ENCODE measurements at places on chromosomes 11 and 22. TPM values are rescaled to one million over a fixed set of nuclear protein-coding genes. Genes with fewer than 3 reads are reported as not detected.

KRTAP5-11 gene
- total RNA-seq: not detected

DERL3 gene
- 1.3 TPM for total RNA-seq

DNA sequence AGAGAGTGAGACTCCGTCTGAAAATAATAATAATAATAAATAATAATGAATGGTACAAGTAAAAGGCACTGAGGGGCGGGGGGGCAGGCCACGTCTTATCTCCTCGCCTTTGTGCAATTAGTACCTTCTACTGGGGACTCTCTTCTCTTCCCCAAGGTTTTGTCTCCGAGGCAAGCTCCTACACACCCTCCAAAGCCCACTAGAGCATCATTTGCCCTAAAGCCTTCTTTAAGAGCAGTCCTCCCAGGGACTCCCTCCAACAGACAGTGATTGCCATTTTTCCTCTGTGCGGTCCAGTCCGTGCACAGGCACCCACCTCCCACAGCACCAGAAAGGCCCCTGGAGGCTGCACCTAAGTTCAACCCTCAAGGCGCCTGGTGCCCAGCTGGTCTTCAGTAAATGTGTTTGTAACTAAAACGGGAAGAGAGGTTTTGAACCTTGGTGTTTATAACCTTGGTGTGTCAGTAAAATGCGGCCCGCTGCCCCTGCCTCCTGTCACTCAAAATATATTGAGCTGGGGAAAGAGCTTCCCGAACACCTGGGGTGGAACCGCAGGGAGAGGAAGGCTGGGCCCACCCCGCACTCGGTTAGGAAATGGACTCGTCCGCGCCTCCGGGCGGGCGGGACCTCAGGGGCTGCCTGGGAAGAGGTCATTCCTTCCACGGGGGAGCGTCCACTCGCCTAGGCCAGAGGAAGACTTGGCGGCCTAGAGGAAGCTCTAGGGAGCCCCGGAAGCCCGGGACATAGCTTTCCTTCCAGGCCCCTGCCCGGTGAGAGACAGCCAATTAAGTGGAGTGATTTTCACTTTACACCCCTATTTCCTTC is 4.7 kb upstream of the KDELR3 start:
- DNase-seq: no peak

- no peak for DNase-seq
These were observed 17.2 kb downstream of the ARHGEF17 start for GRCh38 chr11:73325036-73325981.

GRCh38 chr22:17601031-17601430 is 27.5 kb downstream of the ATP6V1E1 start:
- DNase-seq: no peak

- DNase-seq: no peak
These were observed 7.5 kb downstream of the SUSD2 start for GRCh38 chr22:24188705-24189248.

DNA sequence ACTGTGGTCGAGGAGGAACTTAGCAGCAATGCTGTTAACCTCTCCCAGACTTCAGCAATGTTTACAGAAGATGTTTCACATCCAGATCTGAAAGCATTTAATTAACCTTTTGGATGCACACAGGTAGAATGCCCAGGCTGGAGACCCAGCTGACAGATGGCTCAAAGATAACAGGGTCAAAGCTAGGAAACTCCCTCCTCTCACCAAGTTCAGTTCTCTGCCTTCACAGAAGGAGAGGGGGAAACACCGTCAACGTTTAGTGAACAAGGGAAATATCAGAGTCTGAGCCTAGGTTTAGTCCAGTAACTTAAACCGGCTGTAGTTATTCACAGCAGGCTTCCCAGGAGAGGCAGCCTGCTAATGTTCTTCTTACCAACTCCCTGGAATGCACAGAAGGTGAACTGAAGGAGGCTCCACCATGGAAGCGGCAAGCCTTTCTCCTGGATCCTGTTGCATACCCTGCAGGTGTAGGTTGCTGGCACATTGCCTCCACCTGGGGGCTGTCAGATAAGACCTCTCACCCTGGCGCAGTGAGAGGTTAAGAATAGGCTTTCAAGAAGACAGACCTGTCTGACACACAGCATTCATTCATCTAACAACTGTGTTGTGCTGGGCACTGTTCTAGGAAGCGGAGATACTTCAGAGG is 23.5 kb upstream of the ANKK1 start:
- DNase-seq: no peak

- no peak for DNase-seq
These were observed 10.2 kb upstream of the STK33 start for GRCh38 chr11:8604078-8604723.

MMP12 gene
- total RNA-seq: not detected

DNA sequence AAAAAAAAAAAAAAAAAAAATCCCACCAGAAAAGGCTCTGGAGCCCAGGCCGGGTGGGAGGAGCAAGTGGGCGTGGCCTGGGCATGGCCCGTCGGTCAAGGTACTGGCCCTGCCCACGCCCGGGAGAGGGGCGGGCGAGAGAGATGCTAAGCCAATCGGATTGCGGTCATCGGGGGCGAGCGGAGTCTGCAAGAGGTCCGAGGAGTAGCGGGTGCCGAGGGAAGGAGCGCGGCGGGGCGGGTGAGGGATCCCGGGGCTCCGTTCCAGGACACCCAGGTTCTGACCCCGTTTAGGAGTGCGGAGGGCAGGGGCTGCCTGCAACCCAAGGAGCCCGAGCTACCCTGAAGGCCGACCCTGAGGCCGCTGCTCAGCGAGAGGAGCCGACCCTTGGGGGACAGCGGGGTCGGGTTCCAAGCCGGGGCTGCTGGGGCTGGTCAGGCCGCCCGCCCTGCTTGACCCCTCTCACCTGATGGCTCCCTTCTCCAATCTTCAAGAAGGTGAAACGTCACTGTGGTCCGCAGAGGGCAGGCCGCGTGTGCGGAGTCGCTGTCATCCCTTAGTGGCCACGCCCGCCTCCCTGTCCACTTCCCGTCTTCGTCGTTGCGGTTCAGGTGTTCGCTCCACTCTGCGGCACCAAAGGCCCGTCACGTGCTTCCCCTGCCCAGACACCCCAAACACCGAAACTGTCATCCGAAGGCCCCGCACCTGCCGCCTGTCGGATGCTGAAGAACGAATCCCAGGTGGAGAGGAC is 11.1 kb upstream of the TAB1 start:
- DNase-seq: no peak

DNA sequence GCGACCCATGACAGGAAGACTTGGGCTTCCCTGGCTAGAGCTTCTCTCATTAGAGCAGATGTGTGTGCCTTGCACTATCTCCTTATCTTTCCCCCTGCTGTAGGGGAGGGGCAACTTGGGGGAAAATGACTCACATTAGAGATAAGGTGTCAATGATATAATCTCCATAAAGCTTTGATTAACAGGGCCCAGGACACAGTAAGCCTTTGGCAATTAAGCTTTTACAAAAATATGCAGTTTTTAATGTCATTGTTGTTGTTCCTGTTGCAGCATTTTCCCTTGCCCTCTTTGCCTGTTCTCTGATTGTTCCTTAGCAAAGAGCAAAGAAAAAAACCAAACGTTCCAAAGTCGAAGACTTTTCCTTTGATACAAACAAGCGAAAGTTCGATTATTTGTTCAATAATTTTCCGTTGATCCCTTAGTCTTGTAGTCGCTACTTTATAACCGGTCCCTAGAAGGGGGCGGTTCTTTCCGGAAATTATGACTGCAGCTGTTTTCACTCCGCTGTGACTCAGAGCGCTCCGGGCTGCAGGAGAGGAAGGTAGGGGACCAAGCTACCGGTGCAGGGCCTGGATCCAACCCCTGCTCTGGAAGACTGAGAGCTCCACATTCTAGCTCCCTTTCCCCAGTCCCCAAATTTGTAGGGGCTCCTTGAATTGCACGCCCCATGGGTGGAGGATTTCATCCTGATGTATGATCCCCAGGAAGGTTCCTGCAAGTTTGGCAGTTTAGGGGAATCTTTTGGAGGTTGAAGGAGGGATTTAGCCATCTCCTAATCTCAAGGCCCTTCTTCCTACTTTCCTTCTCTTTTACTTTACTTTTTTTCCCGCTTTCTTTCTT is at the start of gene VWA5A:
VWA5A (plus strand) TSS at position 509 of the 840 bp plus-strand sequence. CDS start 2,062 bp downstream, outside the sequence.
- peak; percentile 32 for DNase-seq

ACRV1 gene
- not detected for total RNA-seq

C11orf65 gene
- total RNA-seq: 0.09 TPM

DNA sequence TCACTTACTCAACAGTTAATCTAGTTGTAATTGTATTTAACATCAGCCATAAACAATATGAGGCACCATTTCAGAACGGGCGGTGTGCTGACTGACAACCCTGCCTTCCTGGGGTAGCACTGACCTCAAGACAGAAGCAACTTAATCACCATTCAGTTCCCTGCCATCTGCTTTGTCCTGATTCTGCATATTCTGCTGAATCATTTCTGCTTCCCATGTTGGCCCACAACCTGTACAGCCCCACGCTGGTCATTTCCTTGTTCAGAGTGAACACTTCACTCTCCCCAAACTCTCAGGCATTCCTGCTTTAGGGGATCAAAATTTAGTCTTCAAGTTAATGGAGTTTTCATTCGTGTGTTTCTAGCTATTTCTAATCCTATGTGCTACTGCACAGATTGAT is 132.3 kb upstream of the ZBED5 start:
- DNase-seq: no peak

C22orf42 gene
- total RNA-seq: not detected

GRCh38 chr11:33936725-33937604 is 45.1 kb upstream of the LMO2 start:
- no peak for DNase-seq

DNA sequence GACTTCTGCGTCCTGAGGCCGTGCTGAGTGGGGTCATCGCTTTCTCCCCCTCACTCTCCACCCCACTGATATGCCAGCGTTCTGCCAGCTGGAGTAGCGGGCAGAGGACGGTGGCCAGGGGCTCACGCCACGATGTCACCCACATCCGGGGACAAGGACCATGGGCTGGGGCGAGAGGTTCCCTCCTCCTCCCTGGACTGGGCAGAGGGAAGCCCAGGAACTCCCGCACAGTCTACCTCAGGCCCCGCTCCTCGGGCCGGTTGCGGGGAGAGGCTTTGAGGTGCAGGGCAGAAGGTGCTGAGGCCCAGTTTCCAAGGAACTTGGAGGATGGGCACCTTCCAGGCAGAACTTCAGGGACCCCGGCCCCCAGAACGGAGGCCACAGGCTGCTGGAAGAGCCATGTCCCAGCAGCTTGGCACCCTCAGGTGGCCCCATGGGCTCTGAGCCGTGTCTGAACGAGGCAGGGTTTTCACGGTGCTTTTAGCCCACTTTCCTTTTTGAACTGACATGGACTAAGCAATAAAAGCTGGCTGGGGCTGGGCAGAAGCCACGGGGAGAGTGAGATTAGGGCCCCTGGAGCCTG is 25.4 kb downstream of the ADAMTS15 start:
- DNase-seq: no peak

SULT4A1 gene
- total RNA-seq: not detected

DNA sequence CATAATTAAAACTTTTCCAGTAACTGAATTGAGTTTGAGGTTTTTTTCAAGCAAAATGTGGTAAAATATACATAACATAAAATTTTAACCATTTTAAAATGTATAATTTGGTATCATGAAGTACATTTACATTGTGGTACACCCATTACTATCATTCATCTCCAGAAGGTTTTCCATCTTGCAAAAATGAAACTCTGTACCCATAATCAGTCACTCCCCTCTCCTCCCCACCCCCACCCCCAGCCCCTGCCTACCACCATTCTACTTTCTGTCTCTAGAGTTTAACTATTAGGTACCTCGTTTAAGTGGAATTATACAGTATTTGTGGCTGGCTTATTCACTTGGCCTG is 63.7 kb downstream of the MICAL2 start:
- DNase-seq: no peak

GRCh38 chr11:130979386-130979972 is 63.2 kb upstream of the SNX19 start:
- DNase-seq: no peak

DNA sequence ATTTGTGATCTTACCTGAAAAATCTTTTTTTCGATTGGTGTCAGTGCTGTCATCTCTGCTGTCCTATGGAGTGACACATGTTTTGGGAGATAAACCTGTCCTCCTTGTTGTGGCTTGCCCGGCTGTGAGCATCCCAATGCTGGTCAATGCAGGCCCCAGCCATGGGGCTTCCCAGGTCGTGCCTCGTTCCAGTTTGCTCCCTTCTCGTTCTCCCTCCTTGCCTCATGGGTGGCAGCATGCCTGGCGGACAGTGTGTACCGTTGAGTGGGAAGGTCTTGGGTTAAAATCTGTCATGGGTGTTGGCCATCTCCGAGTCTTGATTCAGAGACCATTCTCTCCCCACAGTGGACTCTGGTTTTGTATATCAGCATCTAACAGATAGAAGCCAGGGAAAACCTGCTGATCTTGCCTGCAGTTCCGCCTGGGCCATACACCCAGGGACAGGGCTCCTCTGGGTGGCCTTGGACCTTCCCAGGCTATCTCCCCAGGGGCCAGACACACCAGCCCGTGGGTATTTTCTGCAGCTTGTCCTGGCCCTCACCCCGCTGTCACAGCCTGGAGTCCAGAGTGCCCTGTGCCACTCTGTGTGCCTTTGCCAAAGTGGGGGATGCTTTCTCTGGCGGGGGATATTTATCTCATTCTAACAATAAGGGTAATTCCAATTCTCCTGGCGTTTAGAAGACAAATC is 208.1 kb downstream of the TBC1D22A start:
- no peak for DNase-seq

GRCh38 chr11:126149759-126150625 is 61.5 kb downstream of the RPUSD4 start:
- no peak for DNase-seq

LRRC56 gene
- 0.35 TPM for total RNA-seq

DNA sequence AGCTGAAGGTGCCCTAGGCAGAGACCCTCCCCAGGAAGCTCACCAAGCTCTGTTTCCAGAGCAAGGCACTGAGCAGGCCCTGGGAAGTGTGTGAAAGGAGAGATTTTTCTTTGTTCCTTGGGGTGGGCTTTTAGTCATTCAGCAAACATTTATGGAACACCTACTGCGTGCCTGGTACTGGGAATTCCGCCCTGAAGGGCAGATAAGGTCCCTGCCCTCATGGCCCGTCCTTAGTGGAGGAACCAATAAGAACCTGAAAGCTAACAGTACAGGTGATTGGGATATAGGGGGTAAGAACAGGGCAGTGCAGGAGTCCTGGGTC is 3.9 kb downstream of the TMEM134 start:
- DNase-seq: no peak

TSSC4 gene
- total RNA-seq: 26.5 TPM

DNA sequence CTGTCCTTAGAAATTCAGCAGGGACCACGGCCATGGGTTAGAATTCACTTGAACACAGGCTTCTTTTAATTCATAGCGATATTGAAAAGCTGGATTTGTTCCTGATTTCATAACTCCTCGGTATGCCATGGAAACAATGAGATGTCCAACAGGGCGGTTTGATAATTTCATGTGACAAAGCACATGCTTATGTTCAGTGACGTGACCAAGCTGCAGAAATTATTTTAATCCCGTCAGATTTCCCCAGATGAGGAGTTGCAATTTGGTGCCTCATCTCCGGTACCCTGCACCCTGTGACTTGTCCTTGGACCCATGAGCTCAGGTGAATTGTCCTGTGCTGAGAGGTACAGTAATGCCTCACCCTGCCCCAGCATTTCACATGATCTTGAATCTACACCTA is 81.7 kb downstream of the C11orf91 start:
- no peak for DNase-seq

- no peak for DNase-seq
These were observed 157.4 kb upstream of the NAV2 start for GRCh38 chr11:19555266-19555665.

GRCh38 chr11:102794382-102794781 is 3.6 kb downstream of the MMP1 start:
- DNase-seq: no peak

- DNase-seq: no peak
These were observed 6.0 kb downstream of the SCARF2 start for GRCh38 chr22:20431511-20432192.

RIC3 gene
- total RNA-seq: 14.1 TPM

- no peak for DNase-seq
These were observed 105.6 kb downstream of the RRAS2 start for GRCh38 chr11:14253421-14253820.

PRG3 gene
- not detected for total RNA-seq

B3GAT1 gene
- 0.38 TPM for total RNA-seq
